GM23338 (cell line): ENCODE measurements at places on chromosomes 12 and 14.
A peak's percentile ranks its signal among the peaks of the same experiment; 100 is the strongest.

- DNase-seq, result no peak
Measured at GRCh38 chr12:12405882-12406281, 49.0 kb downstream of the BORCS5 start.

DNA sequence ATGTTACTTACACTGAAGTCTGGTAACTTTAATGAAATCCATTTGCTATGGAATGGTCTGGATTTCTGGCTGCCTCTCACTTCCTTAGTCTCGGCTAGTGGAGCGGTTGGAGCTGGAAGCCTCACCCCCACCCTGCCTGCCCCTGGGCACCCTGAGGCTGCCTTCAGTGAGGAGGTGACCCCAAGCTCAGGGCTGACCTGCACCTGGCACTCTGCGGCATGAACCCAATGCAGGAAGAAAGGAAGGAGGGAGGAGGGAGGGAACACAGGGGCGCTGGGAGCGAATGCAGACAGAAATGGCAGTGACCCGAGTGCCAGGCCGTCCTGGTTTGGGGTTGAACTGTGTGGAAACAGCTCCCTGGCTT lies 353.1 kb downstream of the TMEM121 start:
- no peak for DNase-seq

DNA sequence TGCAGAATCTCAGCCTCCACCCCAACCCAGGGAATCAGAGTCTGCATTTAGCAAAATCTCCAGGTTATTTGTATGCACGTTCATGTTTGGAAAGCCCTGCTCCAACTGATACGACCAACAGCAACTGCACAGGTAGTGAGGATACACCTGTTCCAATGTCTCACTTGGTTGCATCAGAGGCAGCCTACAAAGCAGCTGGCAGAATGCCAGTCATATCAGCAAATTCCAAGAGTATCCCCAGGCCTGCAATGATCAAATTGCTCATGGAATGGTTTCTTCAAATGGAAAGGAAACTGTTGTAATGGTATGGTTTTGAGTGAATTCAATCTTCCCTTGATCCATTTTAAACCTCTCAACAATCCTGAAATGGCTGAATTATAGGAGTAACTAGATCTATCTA lies 75.4 kb downstream of the GRIP1 start:
- DNase-seq, result no peak

DNA sequence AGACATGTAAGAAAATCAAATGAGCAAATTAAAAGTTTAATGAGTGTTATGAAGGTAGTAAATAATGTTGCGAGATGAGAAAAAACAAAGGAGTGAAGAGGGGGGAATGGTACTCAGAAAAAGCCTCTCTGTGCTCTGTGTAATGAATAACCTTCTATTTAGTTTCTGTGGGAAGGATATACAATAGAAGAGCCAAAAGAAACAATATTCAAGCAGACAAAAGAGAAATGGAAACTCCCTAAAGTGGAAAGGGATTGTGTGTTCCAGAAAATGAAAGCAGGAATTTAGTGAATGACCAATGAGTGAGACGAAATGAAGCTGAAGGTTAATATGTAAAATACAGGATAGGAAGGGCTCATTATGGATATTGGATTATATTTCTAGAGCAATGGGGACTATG lies 18.5 kb downstream of the OR4K1 start:
- DNase-seq, result no peak

GRCh38 chr14:82414853-82415539 lies 881.3 kb upstream of the SEL1L start:
- DNase-seq, result no peak

DNA sequence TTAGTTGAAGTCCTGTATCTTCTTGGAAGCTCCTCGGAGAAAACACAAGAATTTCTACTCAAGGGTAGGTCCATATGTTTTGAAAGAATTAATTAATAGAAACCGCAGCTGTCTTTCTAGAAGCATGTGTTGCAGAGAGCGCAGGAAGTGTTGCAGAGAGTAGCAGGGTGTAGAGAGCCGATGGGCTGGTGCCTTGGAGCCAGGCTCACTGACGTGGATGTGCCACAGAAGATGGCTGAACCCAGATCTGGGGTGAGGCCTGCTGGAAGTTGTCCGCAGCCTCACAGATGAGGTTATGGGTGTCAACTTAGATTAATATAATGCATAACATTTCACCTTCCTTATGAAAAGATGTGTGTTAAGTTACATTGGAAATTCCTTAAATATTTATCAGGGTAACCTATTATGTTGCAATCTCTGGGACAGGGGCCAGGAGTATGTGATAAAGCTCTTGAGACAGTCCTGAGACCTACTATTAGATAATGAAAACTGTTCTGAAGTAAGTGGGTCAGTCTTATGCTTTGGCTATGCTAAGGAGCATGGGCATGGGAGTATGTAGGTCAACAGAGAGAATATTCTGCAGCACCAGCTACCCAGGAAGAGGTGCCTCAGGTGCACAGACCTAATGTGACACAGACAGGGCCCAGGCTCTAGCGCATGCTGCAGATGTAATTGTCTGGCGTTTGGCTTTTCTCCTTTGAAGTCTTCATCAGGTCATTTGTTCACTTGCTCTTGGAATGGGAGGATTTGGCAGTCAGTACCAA lies 973.3 kb downstream of the BCL11B start:
- no peak for DNase-seq

- DNase-seq, result peak; percentile 73
Measured at GRCh38 chr14:89615421-89615820, 198.4 kb upstream of the FOXN3 start.

GRCh38 chr12:8018666-8019581 lies 13.6 kb upstream of the FOXJ2 start:
- peak; percentile 96 for DNase-seq
